ENCODE measurements at places on chromosomes 16 and 17.

GRCh38 chr16:9012330-9012729, 48.6 kb upstream of the USP7 start:
- no peak for DNase-seq

DNA sequence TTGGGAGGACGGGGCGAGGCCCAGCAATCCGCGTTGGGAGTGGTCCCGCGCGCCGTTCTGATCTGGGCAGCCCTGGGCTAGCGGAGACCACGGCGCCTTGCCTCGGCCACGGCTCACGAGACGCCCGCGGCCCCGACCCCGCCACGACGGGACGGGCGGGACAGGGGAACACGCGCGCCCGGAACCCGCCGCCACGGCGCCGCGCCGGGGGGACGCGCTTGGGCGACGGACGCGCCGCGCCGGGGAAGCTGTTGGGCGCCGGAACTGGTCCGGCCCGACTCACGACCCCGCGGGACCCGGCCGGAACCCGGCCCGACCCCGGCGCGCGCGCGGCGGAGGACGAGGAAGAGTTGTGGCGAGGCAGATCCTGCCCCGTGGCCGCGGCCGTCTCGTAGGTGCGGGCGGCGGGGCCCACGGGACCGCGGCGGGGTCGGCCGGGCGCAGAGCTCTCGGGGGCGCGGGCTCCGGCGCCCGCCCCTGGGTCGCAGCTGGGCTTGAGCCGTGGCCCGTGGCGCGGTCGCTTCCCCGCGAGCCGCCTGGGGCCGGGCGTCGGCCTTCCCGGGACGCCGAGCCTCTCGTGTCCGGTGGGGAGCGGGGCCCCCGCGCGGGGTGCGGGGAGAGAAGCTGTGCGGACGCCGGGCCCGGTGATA, at the start of gene ACSF3:
Gene ACSF3, plus strand, starts transcription at position 251 of the 650 bp plus-strand sequence. CDS start 6,830 bp downstream, outside the sequence.
- no peak for DNase-seq

- DNase-seq, result no peak
Measured at GRCh38 chr16:8708536-8708935, 34.1 kb downstream of the ABAT start.

DNA sequence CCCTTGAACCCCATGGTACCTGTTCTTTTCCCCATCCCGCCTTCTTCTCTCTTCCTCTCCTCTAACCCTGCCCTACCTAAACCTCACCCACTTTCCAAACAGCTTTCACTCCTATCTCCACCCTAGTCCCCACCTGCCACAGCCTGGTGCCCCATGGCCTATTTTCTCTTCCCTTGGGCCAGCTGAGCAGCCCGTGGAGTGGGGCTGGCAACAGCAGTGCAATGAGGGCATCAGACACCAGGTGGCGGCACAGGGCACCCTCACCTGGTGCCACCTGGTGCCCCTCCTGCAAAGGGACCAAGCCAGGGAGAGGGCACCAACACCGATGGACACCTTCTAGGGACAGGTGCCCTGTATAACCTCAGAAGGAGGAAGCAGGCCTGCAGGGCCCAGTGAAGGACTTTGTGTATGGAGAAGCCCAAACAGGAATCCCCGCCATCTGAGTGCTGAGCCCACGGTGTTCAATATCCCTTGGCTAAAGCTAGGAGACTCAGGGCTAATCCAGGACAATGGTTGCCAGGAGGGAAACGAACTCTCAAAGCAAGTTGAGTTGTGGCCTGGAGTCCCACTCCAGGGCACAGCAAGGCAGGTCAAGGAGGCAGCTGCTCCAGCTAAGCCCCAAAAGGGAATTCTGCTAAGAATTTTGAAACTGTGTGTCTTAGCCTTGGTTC, 4.0 kb upstream of the ABCC3 start:
- no peak for DNase-seq

DNA sequence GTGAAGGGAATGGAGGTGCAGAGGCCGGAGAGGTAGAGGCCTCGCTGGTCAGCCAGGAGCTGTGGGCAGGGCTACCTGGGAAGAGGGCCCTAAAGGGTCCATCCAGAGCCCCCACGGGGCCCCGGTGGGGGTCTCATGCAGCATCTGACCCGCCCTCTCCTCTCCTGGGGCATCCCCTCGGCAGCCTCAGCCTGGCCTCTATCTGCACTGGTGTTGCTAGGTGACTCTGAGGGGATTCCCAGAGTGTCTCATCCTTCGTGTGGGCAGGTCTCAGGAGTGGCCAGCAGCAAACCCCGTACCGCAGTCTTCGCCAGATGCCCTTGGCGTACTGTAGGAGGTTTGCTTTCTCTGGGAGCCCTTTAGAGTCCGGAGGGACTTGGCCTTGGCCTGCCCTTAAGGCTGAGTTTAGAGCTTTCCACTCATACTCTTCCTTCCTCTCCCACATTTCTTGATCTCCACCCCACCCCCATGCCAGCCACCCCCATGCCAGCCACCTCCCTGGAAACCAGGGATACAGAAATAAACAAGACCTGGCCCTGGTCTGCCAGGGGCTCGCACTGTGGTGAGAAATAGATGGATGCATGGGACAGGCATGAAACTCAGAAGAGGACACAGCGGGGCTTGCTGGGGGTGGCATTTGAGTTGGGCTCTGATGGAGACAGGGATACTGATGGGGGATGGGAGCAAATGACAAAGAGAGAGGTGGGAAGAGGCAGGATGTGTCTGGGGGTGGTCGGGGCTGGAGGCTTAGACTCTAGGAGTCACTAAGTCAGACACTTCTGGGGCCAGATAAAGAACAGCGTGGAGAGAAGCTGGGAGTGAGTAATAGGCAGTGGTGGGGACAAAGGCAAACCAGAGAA, 9.9 kb downstream of the SLC5A10 start:
- DNase-seq, result no peak

- no peak for DNase-seq
Measured at GRCh38 chr17:67316781-67317180, 49.6 kb downstream of the PSMD12 start.

Data from Jurkat, Clone E6-1 (cell line).